ENCODE measurements at places on chromosomes 5 and 9. TPM values are rescaled to one million over a fixed set of nuclear protein-coding genes. Genes with fewer than 3 reads are reported as not detected.
A peak's percentile ranks its signal among the peaks of the same experiment; 100 is the strongest.

GRCh38 chr5:150116667-150117400, 30.5 kb upstream of the CSF1R start:
- DNase-seq = no peak
- no peak overlapping the region for H3K27ac ChIP-seq
- H3K4me3 ChIP-seq = no peak overlapping the region
- H3K36me3 ChIP-seq = peaks cover 41% of the 10 kb centered on the region

- H3K4me3 ChIP-seq = no peak overlapping the region
- peak; percentile 87 for DNase-seq
- no peaks in the 10 kb centered on the region for H3K36me3 ChIP-seq
- H3K4me1 ChIP-seq = no peaks in the 10 kb centered on the region
Observed at GRCh38 chr5:360257-361027, 38.9 kb downstream of the AHRR start.

LTC4S gene
- total RNA-seq = 7.9 TPM

GCNT4 gene
- total RNA-seq = 5.2 TPM

TERT gene
- total RNA-seq = not detected

ASPN gene
- 21.6 TPM for total RNA-seq

DNA sequence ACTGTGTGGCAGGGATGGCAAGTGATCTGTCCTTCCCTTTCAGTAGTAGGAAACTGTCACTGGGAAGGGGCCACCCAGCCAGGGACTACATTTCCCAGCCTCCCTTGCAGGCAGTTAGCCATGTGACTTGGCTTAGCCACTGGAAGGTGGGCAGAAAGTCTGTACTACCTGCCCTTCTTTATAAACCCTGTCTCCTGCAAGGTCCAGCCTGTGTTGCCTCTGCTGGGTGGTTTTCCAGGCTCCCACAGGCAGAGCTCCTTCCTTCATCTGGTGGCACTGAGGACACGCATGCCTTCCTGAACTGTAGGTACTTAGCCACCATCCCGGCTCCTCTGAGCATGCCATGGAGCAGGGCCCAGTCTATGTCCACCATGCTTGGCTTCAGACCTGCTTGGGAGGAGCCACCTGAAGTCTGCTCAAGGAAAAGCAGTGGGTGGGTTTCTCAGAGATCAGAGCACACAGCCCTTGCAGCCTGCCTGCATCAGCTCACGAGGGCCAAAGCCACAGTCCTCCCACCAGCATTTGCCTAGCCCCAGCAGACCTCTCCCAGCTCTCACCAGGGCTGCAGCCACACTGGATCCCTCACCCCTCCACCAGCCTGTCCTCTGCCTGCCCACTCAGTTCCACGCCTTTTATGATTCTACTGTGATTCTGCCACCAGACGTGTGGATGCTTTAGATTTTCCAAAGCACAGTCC, 16.7 kb upstream of the SLC25A51 start:
- no peak overlapping the region for H3K4me3 ChIP-seq
- DNase-seq = no peak
- H3K4me1 ChIP-seq = peaks cover 28% of the 10 kb centered on the region
- no peak overlapping the region for H3K27ac ChIP-seq

ZNF879 gene
- 5.0 TPM for total RNA-seq
